ENCODE measurements at places on chromosomes 1 and 21.

- DNase-seq = peak; percentile 22
Measured at GRCh38 chr1:27074175-27074780, 61.6 kb upstream of the TENT5B start.

DNA sequence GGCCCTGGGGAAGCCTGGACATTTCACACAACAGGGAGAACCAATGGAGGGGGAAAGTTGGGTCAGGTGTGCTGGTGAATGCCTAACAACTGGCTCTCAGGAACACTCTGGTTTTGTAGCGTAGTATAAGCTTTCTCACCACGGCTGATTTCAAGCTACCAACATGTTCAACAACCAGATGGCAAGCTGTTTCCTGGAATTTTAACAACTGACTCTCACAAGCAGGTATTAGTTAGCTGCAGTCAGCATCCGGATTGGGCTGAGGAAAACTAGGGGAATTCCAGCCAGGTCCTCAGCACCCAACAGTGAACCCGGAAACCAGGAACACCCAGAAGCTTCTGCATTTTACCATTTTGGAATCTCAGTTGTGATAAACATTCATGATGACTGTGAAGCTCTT lies 162.3 kb upstream of the CAMK1G start:
- DNase-seq = no peak

DNA sequence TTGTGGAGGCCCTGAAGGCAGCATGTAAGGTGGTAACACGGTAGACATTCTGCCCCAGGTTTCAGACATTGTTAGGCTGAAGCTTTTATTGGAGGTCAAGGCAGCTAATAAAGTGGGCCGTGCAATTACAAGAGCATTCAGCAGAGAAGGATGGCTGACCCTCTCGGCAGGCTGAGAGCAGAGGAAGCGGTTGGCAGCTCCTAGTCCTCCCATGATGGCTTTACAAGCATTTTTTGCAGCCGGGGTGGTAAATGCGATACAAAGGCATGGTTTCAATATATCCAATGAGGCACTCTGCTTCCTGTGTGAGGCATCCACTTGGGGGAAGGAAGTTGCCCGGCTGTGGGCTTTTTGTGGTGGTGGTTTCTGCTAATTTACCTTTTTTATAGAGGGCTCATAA lies 14.6 kb downstream of the KIF26B start:
- no peak for DNase-seq

GRCh38 chr1:38025233-38025632 lies 12.7 kb downstream of the UTP11 start:
- no peak for DNase-seq

- DNase-seq = no peak
Measured at GRCh38 chr1:145983960-145984830, 12.2 kb downstream of the TXNIP start.

- DNase-seq = peak; percentile 6
Measured at GRCh38 chr1:27726173-27727044, 648 bp downstream of the FAM76A start.

- no peak for DNase-seq
Measured at GRCh38 chr1:119475866-119476439, 31.1 kb upstream of the HSD3B1 start.

- no peak for DNase-seq
Measured at GRCh38 chr1:40092706-40093639, 4.1 kb downstream of the PPT1 start.

DNA sequence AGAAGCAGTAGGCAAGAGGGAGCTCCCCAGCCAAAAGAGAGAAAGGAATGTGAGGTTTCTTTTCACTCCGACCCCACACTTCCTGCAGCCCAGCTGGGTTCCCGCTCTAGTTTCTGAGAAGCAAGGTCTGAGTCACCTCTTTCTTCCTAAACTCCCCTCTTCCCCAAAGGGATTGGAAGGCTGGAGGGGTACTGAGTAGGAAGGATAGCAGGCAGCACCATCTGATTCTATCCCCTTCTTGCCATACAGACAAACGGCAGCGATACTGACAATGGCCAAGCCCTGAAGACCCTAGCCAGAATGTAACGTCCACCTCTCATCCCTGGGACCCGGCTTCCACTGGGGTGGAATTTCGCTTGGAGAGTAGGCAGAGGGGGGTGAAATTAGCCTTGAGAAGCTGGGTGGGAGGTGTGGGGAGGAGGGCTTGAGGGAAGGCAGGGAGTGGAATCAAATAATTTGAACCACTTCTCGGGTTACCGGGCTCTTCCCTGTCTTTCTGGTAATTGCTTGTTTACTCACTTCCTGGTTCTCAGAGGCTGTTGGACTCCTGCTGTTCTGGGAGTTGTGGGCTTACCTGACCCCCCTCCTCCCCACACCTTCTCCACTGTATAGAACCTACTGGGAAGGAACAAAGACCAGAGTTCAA lies 13.2 kb downstream of the IER5 start:
- DNase-seq = no peak

DNA sequence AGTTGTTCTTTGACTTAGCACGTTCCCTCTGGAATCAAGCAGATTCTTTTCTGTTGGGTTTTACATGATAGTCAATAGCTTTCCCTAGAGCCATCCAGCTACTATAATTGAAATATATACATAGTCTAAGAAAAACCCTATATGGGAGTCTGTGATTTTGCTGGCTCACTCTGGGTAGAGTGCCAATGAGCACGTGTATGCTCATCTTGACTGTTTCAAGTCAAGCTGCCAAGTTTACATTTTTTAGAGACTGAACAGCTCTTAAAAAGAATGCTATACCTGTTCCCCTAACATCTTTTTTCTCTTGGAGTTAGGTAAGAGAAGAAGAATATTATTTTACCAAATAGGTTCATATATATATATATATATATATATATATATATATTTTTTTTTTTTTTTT lies 182.8 kb upstream of the NRIP1 start:
- no peak for DNase-seq

- DNase-seq = no peak
Measured at GRCh38 chr21:31503939-31504338, 155.6 kb upstream of the SOD1 start.

- DNase-seq = peak; percentile 93
Measured at GRCh38 chr1:26961826-26962225, 1.6 kb upstream of the KDF1 start.

- DNase-seq = no peak
Measured at GRCh38 chr1:222889440-222889839, 74.6 kb downstream of the DISP1 start.

GRCh38 chr1:117370071-117370470 lies 2.8 kb downstream of the MAN1A2 start:
- DNase-seq = no peak

- no peak for DNase-seq
Measured at GRCh38 chr1:39757501-39757900, 13.6 kb downstream of the OXCT2 start.

- no peak for DNase-seq
Measured at GRCh38 chr1:23394684-23395083, 25.0 kb upstream of the ZNF436 start.

- peak; percentile 16 for DNase-seq
Measured at GRCh38 chr1:229027622-229028182, 243.2 kb upstream of the RAB4A start.
